ENCODE measurements at places on chromosomes 4 and X.
A peak's percentile ranks its signal among the peaks of the same experiment; 100 is the strongest.

DNA sequence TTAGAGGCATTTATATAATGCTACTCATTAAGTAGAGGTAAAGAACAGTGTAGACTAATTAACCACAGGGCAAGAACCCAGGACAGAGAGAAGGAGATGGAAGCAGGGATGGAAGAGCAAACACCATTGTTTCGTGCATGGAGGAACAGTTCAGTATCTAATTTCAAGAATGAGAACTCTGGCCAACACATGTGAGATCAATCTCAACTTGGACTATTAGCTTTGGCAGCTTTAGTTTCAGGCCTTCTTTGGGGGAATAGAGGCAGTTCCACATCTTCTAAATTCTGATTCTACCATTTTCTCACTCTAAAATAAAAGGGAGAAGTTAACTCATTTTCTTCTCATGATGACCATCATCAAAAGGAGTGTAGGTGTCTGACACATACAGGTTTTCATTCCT lies 207.0 kb downstream of the LDB2 start:
- no peak overlapping the region for H3K4me3 ChIP-seq
- peak overlapping the region; percentile 85 for H3K27ac ChIP-seq
- H3K4me1 ChIP-seq: no peaks in the 10 kb centered on the region
- DNase-seq: no peak
- no peaks in the 10 kb centered on the region for H3K27me3 ChIP-seq

DNA sequence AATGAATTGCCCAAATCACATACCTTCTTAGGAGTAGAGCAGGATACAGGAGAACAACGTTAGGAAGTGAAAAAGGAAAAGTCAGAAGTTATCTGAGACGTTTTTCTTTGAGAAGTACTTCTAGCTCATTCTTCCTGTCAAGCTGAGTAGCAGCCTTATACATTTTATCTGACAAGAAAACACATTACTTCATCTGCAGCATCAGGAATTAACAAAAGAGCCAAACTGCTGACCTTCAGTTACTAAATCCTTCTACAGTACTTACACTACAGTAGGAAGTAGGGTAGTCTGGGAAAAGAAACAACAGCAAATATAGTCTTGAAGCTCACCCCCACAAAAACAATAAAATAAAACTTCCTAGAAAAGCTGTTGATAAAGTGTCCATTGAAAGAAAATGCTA lies 57.0 kb downstream of the ATP11C start:
- no peak overlapping the region for H3K27ac ChIP-seq
- DNase-seq: no peak
- H3K27me3 ChIP-seq: no peaks in the 10 kb centered on the region
- no peaks in the 10 kb centered on the region for H3K4me1 ChIP-seq
- H3K4me3 ChIP-seq: no peak overlapping the region
- no peaks in the 10 kb centered on the region for H3K36me3 ChIP-seq

DNA sequence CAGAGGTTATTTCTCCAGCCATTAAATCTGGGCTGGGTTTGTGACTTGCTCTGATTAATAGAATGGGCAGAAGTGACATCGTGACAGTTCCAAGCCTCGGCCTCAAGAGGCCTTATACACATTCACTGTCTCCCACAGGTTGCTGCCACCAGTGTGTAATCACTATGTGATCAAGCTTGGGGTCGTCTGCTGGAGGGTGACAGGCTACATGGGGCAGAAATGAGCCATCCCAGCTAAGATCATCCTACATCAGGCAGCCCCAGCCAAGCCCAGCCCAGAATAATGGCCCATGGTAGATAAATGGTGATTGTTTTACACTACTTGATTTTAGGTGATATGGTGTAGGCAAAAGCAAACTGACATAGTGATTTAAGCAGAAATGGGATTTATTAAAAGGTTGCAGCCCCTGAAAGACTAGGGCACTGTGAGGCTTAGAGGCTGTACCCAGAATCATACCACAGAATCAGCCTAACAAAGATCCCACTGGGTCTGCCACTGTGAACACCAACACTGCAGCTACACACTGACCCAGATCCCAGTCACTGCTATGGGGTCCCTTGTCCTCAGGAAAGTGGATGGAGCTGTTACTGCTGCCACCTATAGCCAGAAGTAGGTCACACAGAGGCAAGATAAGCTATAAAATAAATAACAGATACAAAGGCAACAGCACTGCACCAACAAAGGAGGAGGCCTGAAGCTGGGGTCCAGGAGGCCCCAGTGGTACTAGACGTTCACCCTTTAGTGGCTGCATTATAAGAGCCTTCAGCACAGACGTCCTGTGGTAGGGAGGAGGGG lies 159.6 kb upstream of the RBPJ start:
- H3K27ac ChIP-seq: no peak overlapping the region
- H3K36me3 ChIP-seq: no peaks in the 10 kb centered on the region
- no peak for DNase-seq
- no peaks in the 10 kb centered on the region for H3K27me3 ChIP-seq
- H3K4me1 ChIP-seq: no peaks in the 10 kb centered on the region

- no peaks in the 10 kb centered on the region for H3K4me1 ChIP-seq
- no peak overlapping the region for H3K27ac ChIP-seq
- H3K27me3 ChIP-seq: no peaks in the 10 kb centered on the region
- no peak overlapping the region for H3K4me3 ChIP-seq
- no peak for DNase-seq
- no peaks in the 10 kb centered on the region for H3K36me3 ChIP-seq
Measured at GRCh38 chr4:142944565-142944964, 98.5 kb upstream of the INPP4B start.

DNA sequence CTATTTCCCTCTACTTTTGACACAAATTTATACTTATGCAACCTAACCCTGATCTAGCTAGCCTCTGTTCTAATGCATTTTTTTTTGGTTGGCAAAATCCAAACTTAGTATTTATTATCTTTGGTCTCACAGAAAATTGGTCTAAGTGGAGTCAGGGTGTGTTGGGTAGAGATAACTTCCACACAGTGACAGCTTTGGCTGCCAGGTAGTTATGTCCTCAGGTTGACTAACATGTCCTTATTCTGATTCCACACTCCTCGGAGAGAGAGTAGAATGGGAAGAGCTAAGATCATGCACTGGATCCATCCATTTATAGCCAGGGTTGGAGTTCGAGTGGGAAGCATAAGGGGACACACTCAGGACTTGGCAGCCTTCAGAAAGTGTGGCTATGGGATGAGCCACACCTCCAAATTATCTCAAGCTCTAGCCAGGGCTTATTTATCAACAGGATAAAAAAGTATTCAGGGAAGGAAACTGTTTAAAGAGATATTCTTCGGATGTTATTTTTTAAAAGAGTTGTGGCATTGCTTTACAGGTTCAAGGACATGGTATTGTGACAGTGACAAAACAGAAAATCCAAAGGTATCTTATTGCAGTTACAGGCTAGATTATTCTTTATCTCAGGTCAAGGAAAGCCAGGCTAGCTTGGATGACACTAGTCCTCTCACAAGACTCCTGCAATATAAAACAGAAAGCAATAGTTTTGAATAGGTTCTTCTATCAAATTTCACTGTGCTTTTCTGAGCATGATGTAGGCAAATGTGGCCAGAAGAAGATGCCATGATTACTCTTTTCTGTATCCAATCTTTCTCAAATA lies 51.5 kb downstream of the NPY1R start:
- no peaks in the 10 kb centered on the region for H3K27me3 ChIP-seq
- no peaks in the 10 kb centered on the region for H3K36me3 ChIP-seq
- H3K4me3 ChIP-seq: no peak overlapping the region

GRCh38 chr4:7607156-7607910 lies 172.6 kb upstream of the PSAPL1 start:
- no peak overlapping the region for H3K4me3 ChIP-seq
- H3K4me1 ChIP-seq: no peaks in the 10 kb centered on the region
- no peak overlapping the region for H3K27ac ChIP-seq

DNA sequence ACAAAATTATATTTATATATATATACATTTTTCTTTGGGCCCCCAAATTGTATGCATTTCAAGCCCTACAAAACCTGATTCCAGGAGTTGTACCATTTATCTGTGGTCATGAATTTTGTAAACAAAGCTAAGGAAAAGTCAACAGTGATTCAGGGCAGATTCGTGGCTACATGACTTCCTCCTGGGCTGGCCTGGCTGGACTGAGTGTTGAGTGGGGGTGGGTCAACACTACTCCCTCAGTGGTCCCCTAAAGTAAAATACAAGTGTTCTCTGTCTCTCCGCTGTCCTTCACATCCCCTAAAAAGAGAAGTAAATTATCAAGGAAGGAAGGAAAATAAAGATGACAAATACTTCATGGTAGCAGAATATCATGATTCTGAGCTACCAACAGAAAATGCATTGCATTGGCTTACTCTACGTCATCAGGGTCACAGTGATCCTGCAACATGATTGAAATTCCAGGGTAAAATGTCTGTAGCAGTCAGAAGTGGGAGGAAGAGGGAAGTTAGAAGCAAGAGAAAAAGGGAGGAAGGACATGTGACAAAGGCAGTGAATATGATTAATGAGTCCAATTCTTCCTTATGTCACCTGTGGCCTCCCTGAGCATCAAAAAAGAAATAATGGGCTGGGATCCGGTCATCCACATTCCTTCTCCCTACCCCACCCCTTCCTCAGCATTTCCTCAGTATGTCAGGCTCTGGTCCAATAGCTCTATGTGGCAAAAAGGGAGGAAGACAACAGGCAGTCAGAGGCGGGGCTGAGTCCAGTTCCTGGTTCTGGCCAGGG lies 42.4 kb upstream of the MYOZ2 start:
- H3K4me3 ChIP-seq: no peak overlapping the region
- peak overlapping the region; percentile 57 for H3K27ac ChIP-seq
- no peaks in the 10 kb centered on the region for H3K36me3 ChIP-seq
- DNase-seq: no peak

DNA sequence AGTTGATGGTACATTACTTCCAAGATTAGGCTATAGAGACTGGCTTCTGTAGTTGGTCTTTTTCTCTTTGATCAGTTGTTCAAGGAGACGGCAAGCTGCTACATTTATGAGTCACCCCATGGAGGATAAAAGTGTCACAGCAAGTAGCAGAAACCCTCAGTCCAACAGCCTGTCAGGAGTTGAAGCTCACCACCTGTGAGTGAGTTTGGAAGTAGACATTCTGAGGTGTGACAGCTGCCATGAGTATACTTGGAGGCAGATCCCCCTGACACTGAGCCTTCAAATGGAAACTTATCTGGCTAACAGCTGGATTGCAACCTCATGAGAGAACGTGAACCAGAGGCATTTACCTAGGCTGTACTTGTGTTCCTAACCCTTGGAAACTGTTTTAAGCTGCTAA lies 68.0 kb downstream of the CCNG2 start:
- no peaks in the 10 kb centered on the region for H3K27me3 ChIP-seq
- no peaks in the 10 kb centered on the region for H3K36me3 ChIP-seq
- no peak overlapping the region for H3K27ac ChIP-seq
- no peaks in the 10 kb centered on the region for H3K4me1 ChIP-seq

DNA sequence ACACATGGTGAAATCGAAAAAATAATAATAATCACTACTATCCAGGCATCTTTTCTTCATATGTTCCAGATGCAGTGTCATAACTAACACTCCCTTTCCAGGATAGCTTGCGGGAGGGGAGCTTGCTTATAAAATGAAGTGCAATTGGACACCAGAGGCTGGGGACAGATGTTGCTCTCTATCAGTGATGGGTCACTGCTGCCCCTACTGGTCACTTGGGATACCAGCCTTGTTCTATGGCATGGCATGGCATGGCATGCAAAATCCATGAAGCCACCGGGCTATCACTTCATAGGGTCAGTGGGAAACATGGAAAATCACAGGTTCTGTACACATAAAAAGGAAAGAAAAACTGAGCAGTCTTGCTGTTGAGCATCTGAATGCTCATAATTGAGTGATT lies 168.1 kb downstream of the GLRA2 start:
- H3K27me3 ChIP-seq: no peaks in the 10 kb centered on the region
- DNase-seq: no peak
- no peaks in the 10 kb centered on the region for H3K4me1 ChIP-seq

- H3K27me3 ChIP-seq: no peaks in the 10 kb centered on the region
- peak; percentile 39 for DNase-seq
- no peaks in the 10 kb centered on the region for H3K36me3 ChIP-seq
- no peaks in the 10 kb centered on the region for H3K4me1 ChIP-seq
- no peak overlapping the region for H3K4me3 ChIP-seq
Measured at GRCh38 chrX:154348646-154349358, 25.6 kb downstream of the FLNA start.

GRCh38 chr4:125520258-125520990 lies 205.7 kb downstream of the FAT4 start:
- no peaks in the 10 kb centered on the region for H3K27me3 ChIP-seq
- no peaks in the 10 kb centered on the region for H3K36me3 ChIP-seq
- no peak overlapping the region for H3K27ac ChIP-seq
- DNase-seq: no peak

GRCh38 chr4:183936574-183937345 lies 31.7 kb downstream of the STOX2 start:
- no peaks in the 10 kb centered on the region for H3K4me1 ChIP-seq
- H3K27me3 ChIP-seq: no peaks in the 10 kb centered on the region
- no peak overlapping the region for H3K4me3 ChIP-seq
- DNase-seq: no peak

DNA sequence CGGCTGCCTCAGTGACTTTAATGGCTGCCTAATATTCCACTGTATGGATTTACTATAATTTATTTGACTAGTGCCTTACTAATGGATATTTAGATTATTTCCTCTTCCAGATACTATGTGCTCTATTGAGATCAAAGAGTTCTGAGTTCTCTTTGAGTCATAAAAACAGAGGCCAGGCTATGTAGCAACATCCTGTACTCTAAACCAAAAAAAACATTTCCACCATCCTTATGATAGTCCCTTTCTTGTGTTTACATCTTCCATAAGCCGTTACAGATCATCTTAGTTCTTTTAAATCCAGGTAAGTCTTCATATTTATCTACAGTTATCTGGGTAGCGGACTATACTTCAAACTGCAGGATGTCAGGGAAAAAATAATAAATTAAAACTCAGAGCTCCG lies 56.6 kb upstream of the TMEM184C start:
- H3K4me1 ChIP-seq: no peaks in the 10 kb centered on the region
- DNase-seq: no peak
- H3K27ac ChIP-seq: no peak overlapping the region
- H3K36me3 ChIP-seq: no peaks in the 10 kb centered on the region
- no peaks in the 10 kb centered on the region for H3K27me3 ChIP-seq

- no peak for DNase-seq
- H3K36me3 ChIP-seq: no peaks in the 10 kb centered on the region
- H3K4me1 ChIP-seq: no peaks in the 10 kb centered on the region
- no peak overlapping the region for H3K27ac ChIP-seq
- H3K27me3 ChIP-seq: no peaks in the 10 kb centered on the region
- H3K4me3 ChIP-seq: no peak overlapping the region
Measured at GRCh38 chrX:8749697-8750096, 17.8 kb upstream of the ANOS1 start.

DNA sequence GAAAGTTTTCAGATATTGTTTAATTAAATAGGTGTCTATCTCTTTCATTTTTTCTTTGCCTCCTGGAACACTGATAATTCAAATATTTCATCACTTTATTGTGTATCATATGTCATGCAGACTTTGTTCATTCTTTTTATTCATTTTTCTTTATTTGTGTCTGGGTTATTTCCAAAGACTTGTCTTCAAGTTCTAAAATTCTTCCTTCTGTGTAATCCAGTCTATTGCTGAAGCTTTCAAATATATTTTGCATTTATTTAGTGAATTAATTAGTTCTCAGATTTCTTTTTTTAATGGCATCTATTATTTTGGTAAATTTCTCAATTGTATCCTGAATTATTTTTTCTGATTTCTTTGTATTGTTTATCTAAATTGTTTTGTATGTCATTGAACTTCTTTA lies 70.1 kb downstream of the ZNF330 start:
- no peak overlapping the region for H3K4me3 ChIP-seq
- H3K4me1 ChIP-seq: no peaks in the 10 kb centered on the region
- no peak for DNase-seq

GRCh38 chrX:152412105-152412504 lies 39.0 kb downstream of the GABRA3 start:
- no peak overlapping the region for H3K27ac ChIP-seq
- DNase-seq: no peak
- H3K4me3 ChIP-seq: no peak overlapping the region

- H3K27ac ChIP-seq: no peak overlapping the region
- H3K4me3 ChIP-seq: no peak overlapping the region
- no peaks in the 10 kb centered on the region for H3K27me3 ChIP-seq
Measured at GRCh38 chr4:149889991-149890390, 74.3 kb upstream of the IQCM start.

Data from uterus (tissue), 4 donors.